RWPE2 (cell line): ENCODE measurements at places on chromosomes 3 and 15.

DNA sequence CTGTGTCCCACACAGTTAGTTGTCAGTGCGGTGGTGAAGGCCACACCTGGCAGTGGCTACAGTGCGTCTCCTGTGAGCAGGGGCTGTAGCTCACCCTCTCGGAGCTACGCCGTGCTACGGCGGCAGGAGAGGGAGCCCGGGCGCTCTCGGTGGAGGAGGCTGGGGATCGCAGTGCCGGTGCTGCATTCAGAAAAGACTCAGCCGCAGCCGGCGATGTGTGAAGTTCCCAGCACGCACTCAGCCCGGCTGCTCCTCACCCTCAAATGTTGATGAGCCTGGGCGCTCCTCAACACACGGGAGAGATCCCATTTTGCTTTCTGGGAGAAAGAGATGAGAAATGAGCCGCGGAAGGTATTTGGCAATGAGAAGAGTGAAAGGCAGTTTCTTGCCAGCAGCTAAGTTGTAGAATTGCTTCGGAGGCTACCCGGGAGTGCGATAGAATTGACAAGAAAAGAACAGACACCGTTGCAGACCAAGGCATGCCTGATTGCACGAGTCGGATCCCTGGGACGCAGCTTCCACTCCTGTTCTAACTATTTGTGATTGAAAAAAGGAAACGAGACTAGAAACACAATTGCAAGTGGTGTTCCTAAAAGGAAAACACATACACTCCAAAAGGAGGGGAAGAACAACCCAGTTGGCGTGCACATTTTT lies at the start of gene UNC13C:
Gene UNC13C, plus strand, starts transcription at position 189 of the 654 bp plus-strand sequence. CDS start 34,463 bp downstream, outside the sequence.
- no peaks in the 10 kb centered on the region for H3K4me1 ChIP-seq
- H3K27me3 ChIP-seq = peaks cover 65% of the 10 kb centered on the region
- no peaks in the 10 kb centered on the region for H3K36me3 ChIP-seq
- no peak within 1 kb of the TSS for H3K4me3 ChIP-seq
- no peak within 1 kb of the TSS for H3K27ac ChIP-seq

DNA sequence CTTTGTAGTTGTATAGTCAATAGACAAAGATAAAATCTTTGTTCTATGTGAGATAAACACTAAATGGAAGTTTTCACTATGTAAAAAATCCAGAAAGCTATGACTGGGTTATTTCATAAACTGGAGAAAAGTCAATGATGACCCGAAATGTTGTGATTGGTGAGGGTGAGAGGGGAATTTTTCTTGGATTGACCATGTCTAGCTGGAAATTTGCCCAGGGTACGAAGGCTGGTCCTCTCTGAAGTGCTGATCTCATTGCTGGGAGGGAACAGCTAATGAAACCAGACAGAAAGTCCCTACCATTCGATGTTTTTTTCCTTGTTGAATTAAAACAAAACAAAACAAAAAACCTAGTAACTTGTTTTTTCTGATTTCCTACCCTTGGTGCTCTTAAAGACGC lies 14.3 kb downstream of the TPRG1 start:
- no peaks in the 10 kb centered on the region for H3K4me1 ChIP-seq
- no peak overlapping the region for H3K27ac ChIP-seq
- H3K4me3 ChIP-seq = no peak overlapping the region
- no peak for DNase-seq

DNA sequence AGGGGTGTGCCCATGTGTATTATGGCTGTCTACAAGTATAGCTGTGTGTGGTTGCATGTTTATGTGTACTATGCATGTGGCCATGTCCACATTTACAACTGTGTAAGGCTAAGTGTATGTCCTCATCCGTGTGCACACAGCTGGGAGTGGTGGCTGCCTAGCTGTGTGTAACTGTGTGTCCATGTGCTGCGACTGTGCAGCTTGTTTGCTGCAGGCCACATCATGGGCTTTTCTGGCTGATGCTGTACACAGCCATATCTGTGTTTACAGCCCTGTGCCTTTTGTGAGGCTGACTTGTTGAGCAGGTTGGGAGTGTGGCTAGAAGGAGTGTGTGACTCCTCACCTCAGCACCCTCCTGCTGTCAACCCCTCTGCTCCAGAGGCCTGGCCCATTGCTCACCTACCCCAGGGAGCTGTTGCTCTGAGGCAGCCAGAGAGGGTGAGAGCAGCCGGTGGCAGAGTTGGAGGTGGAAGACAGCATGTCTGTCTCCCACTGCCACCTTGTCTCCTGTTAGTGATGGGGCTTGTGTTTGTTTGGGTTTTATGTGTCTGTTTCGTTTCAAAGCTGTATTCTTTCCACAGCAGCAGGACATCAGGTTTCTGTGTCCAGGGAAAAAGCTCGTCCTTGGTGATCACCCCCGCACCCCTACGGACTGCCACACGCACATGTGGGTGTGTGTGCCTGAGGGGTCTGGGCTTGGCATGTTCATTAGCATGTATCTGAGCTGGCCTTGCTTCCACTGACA lies 1.4 kb upstream of the GRM2 start:
- no peaks in the 10 kb centered on the region for H3K4me1 ChIP-seq
- peaks cover 8% of the 10 kb centered on the region for H3K27me3 ChIP-seq
- no peak overlapping the region for H3K4me3 ChIP-seq

DNA sequence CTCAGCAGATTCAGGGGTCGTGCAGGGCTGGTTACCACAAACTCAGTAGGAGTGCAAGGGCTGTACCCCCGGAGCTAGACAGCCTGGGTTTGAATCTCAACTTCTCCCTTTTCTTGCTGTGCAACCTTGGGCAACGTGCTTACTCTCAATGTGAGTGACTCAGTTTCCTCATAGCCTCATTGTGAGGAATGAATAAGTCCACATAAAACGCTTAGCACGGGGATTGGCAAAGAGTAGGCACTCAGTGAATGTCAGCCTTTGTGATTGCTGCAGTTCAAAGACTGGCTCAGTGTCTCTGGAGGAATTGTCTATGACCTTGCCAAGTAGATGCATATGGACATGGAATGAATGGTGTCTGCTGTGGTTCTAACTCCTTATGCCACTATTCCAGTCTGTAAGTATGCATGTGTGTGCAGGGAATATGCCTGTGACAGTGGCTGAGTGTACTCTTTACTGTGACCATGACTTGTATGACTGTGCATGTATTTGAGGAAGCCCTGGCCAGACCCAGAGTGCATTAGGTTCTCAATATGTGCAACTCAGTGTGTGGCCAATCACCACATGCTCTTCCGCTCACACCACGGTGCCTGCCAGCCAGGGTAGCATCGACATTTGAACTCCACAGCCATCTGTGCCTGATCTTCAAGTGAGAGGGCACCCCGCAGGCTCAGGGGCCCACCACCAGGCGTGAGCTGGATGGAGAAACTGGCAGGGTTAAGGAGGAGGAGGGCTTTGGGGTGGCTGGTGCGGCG lies 900 bp upstream of the HYAL3 start:
- DNase-seq = no peak
- no peaks in the 10 kb centered on the region for H3K27me3 ChIP-seq
- peak overlapping the region; percentile 95 for H3K27ac ChIP-seq
- peak overlapping the region; percentile 30 for H3K4me3 ChIP-seq

DNA sequence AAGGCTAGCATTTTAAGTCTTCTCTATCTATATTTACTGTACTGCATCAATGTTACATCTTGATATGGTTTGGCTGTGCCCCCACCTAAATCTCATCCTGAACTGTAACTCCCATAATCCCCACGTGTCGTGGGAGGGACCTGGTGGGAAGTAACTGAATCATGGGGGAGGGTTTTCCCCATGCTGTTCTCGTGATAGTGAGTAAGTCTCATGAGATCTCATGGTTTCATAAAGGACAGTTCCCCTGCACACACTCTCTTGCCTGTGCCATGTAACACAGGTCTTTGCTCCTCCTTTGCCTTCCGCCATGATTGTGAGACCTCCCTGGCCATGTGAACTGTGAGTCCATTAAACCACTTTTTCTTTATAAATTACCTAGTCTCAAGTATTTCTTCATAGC lies 161.5 kb downstream of the TBC1D5 start:
- H3K4me1 ChIP-seq = peaks cover 48% of the 10 kb centered on the region
- no peak overlapping the region for H3K4me3 ChIP-seq
- H3K27ac ChIP-seq = peak overlapping the region; percentile 55
- no peaks in the 10 kb centered on the region for H3K27me3 ChIP-seq
- no peaks in the 10 kb centered on the region for H3K36me3 ChIP-seq
- no peak for DNase-seq

- H3K4me1 ChIP-seq = no peaks in the 10 kb centered on the region
- H3K4me3 ChIP-seq = no peak overlapping the region
- no peak for DNase-seq
Observed at GRCh38 chr3:155748611-155749365, 3.9 kb upstream of the PLCH1 start.

DNA sequence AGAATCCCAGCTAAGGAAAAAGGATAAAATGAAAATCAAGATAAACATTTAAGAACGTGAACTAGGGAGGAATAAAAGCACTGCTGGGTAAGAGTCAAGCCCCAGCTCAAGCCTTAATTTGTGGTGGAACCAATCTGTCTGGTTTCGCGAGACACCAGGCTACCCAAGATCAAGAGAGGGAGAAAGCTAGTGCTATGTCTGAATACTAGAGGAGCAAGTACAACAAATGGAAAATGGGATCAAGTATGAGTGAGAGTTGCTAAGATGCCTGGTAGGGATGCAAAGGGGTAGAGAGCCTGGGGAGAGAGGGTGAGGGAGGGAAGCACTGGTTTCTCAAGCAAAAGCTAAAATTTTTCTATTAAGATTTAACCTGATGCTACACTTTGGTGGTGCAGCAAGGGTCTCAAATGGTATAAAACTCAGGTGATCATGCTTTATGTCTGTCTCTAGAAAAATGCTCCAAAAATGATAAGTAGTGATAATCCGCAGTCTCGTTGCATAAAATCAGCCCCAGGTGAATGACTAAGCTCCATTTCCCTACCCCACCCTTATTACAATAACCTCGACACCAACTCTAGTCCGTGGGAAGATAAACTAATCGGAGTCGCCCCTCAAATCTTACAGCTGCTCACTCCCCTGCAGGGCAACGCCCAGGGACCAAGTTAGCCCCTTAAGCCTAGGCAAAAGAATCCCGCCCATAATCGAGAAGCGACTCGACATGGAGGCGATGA lies 1.7 kb upstream of the SETD5 start:
- DNase-seq = no peak
- H3K4me3 ChIP-seq = peak overlapping the region; percentile 56
- H3K4me1 ChIP-seq = peaks cover 19% of the 10 kb centered on the region
- no peaks in the 10 kb centered on the region for H3K27me3 ChIP-seq
